ENCODE measurements at places on chromosomes 2 and 18. TPM values are rescaled to one million over a fixed set of nuclear protein-coding genes. Genes with fewer than 3 reads are reported as not detected.

CYP27C1 gene
- 0.88 TPM for total RNA-seq

ADCYAP1 gene
- total RNA-seq, result 0.60 TPM

ST3GAL5 gene
- 20.4 TPM for total RNA-seq

FSHR gene
- total RNA-seq, result not detected

FAM237A gene
- not detected for total RNA-seq

MBD2 gene
- 84.0 TPM for total RNA-seq

C2orf78 gene
- total RNA-seq, result not detected

TSPYL6 gene
- total RNA-seq, result not detected

CCDC102B gene
- 10.4 TPM for total RNA-seq

RAPGEF4 gene
- 4.5 TPM for total RNA-seq

REG3G gene
- total RNA-seq, result 0.52 TPM

DYNAP gene
- not detected for total RNA-seq

RNF144A gene
- total RNA-seq, result 11.8 TPM

TANC1 gene
- total RNA-seq, result 44.5 TPM

CCDC150 gene
- total RNA-seq, result 0.56 TPM

RAB3GAP1 gene
- 62.2 TPM for total RNA-seq

DPP10 gene
- total RNA-seq, result not detected

PFN4 gene
- total RNA-seq, result 0.67 TPM

RHOB gene
- total RNA-seq, result 1,258 TPM

IRS1 gene
- total RNA-seq, result 10.8 TPM

ABCG5 gene
- total RNA-seq, result not detected

MYO3B gene
- total RNA-seq, result not detected

CIB4 gene
- total RNA-seq, result not detected

ITGA4 gene
- total RNA-seq, result 12.4 TPM

NPAS2 gene
- total RNA-seq, result 56.9 TPM

PSMA8 gene
- not detected for total RNA-seq

RAX gene
- total RNA-seq, result not detected

DOK6 gene
- total RNA-seq, result 8.7 TPM

CDH7 gene
- not detected for total RNA-seq

LIMS3 gene
- total RNA-seq, result 4.9 TPM

DSC1 gene
- total RNA-seq, result not detected

UGT1A3 gene
- not detected for total RNA-seq

CD28 gene
- 6.3 TPM for total RNA-seq

LRPPRC gene
- 53.1 TPM for total RNA-seq

SATB2 gene
- 9.0 TPM for total RNA-seq

SERPINB4 gene
- total RNA-seq, result not detected

CD207 gene
- not detected for total RNA-seq

LMAN2L gene
- total RNA-seq, result 9.0 TPM

GNLY gene
- total RNA-seq, result 5.3 TPM
